Anterior cingulate cortex (tissue), 58 donors: ENCODE measurements at places on chromosomes 11 and 22.

GRCh38 chr11:46736146-46736545 is 17.1 kb downstream of the F2 start:
- no peak for DNase-seq

- DNase-seq = peak; percentile 26
These were observed 13.6 kb downstream of the PLA2G6 start for GRCh38 chr22:38167988-38168407.

DNA sequence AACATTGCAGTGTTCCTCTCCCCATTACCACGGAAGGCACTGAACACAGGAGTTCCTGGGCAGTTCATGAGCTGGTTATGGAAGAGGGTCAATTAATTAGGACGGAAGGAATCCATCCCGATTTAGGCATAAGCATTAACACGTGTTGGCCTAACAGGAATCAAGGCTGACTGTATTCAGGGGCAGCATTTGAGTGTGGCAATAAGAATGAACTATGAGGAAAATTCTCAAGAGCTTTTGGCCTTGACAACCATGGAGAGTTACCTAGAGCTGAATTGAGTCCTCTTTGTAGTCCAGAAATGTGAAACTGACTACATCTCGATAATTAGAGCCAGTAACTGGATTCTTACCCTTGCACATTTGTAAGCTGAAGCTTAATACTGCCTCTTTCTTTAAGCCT is 82.4 kb upstream of the CRTAM start:
- no peak for DNase-seq

DNA sequence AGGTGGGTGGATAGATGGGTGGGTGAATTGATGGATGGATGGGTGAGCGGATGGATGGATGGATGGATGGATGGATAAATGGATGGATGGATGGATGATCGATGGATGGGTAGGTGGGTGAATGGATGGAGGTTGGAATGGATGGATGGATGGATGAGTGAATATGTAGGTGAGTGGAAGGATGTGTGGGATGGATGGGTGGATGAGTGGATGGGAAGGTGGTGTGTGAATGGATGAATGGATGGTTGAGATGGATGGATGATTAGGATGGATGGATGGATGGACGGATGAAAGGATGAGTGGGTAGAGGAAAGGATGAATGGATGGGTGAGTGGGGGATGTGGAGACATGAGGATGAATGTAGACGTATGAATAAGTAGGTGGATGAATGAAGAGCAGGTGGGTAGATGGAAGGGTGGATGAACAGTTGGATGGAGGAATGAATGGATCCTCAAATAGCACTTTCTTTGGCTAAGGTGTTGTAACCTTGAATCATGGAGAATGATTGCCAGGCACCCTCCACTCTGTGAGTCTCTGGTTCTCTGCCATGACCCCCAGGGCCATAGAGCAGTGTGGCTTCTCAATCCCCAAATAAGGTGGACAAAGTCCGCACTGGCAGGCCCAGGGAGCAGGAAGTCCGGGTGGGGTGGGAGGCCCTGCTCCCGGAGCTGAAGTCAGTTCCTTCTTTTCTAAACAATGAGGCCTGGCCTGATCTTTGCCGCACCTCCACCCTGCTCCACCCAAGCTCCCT is 36.9 kb downstream of the IGF2 start:
- DNase-seq = no peak

DNA sequence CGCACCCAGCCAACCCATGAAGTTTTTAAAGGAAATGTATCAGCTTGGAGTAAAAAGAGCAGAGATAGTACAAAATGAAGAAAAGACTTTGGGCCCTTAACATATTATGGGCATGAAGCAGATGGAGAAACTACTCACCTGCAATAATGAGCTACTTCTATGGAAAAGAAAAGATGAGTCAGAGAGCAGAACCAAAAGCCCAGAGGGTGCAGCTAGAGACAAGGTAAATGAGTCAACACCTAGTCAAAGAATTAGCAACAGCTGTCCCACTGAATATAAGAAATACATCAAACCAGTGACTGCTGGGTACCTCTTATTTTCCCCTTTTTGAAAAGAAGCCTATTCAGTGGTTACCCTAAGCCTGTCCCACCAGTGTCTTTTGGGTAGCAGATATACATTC is 61.8 kb downstream of the RPL27A start:
- no peak for DNase-seq
